HuH-7.5 (cell line): ENCODE measurements at places on chromosomes 11 and 22.

- no peak for DNase-seq
Observed at GRCh38 chr11:47991266-47991830, 11.0 kb downstream of the PTPRJ start.

GRCh38 chr22:21942407-21943343 lies 10.0 kb downstream of the PPM1F start:
- no peak for DNase-seq

- no peak for DNase-seq
Observed at GRCh38 chr11:20880094-20880493, 210.7 kb downstream of the NELL1 start.

GRCh38 chr22:47310601-47311000 lies 548.2 kb downstream of the TBC1D22A start:
- no peak for DNase-seq

DNA sequence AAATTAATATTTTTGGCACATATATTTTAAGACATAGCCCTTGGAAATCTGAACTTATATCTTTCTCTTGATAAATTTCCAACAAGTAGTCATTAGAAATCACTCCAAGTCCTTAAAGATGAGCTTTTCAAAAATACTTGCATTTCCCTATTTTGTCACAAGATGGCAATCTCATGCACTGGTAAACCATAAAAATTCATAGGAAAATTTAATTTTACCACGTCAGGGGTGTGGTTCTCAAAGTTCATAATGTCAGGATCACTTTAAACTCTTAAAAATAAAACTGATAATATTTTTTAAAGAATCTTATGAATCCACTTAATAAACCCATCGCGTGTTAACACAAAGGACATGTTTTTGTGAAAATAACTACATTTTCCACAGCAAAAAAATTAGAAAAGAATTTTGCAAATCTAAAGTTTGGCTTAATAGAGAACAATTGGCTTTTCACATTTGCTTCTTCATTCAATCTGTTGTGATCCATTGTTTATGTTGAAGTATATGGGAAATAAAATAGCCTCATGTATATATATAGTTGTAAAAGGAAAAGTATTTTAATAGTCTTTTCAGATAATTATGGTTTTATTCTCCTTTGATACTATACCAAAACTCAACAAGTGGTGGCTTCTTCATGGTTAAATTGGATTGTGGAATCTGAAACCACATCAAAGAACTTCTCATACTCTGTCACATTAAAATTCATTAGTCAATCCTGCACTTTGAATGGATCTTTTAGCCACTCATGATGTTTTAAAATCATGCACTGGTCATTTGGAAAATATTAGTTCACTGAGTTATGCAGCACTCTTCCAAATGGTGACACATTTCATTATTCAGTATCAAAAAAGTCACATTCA lies 169.1 kb downstream of the CADM1 start:
- no peak for DNase-seq

DNA sequence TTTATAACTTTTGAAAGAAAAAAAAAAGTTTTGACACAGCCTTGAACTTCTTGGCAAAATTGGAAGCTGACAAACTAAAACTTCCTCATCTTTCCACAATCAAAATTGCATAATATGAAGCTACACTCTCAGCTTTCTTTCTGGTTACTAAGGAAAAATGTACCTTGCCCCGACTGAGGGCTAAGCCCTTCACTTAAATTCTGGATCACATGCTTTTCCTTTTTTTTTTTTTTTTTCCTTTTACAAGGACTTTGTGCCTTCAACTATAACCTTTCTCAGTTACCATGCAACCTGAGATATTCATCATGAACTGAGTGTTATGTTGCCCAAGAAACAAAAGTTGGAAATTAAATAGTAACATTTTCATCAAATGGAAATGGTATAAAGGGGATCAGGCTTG lies 188.5 kb upstream of the CARD18 start:
- DNase-seq, result no peak

DNA sequence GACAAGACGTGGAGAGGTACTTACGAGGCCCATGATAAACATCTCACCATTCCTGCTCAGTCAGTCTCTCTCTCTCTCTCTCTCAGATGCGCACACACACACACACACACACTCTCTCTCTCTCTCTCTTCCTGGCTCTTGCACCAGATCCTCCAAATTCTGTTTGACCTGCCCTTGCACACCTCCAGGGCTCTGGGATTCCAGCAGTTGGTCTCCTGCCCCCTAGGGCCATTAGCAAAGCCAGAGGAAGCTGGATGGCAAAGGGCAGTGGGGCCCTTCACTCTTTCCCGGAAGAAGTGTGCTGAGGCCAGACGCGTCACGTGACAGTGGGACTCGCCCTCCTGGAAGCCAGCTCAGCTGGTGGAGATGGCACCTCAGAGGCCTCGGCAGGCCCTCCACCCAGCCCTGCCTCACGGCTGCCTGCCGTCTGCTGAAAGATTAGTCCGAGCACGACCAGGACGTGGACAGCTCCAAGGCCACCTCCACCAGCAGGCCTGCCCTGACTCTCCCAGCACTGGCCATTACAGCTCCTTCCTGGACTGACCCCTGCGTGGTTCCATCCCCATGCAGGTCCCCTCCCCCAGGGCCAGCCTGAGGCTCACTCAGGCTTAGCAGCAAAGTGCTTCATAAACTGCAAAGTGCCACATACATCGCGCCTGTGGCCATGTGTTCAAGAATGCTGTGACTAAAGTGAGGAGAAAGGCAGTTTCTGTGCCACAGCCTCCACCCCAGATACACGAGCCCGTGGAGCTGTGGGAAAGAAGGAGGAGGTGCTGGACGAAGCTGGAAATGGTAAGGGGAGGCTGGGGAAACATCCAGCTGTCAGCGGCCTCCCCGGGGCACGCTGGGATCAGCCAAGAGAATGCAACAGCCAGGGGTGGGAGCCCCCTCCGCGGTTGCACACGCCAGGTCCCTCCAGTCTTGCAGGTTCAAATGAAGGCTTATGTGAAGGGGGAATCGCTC lies 3.7 kb downstream of the PDGFB start:
- DNase-seq, result peak; percentile 72
